Adrenal gland (tissue), 19 donors: ENCODE measurements at places on chromosomes 6 and 20.

GRCh38 chr20:47057661-47058060 lies 163.0 kb downstream of the EYA2 start:
- DNase-seq: no peak

GRCh38 chr6:68740828-68741500 lies 105.9 kb downstream of the ADGRB3 start:
- no peak for DNase-seq

- DNase-seq: no peak
Observed at GRCh38 chr20:45470262-45470931, 844 bp downstream of the WFDC2 start.

DNA sequence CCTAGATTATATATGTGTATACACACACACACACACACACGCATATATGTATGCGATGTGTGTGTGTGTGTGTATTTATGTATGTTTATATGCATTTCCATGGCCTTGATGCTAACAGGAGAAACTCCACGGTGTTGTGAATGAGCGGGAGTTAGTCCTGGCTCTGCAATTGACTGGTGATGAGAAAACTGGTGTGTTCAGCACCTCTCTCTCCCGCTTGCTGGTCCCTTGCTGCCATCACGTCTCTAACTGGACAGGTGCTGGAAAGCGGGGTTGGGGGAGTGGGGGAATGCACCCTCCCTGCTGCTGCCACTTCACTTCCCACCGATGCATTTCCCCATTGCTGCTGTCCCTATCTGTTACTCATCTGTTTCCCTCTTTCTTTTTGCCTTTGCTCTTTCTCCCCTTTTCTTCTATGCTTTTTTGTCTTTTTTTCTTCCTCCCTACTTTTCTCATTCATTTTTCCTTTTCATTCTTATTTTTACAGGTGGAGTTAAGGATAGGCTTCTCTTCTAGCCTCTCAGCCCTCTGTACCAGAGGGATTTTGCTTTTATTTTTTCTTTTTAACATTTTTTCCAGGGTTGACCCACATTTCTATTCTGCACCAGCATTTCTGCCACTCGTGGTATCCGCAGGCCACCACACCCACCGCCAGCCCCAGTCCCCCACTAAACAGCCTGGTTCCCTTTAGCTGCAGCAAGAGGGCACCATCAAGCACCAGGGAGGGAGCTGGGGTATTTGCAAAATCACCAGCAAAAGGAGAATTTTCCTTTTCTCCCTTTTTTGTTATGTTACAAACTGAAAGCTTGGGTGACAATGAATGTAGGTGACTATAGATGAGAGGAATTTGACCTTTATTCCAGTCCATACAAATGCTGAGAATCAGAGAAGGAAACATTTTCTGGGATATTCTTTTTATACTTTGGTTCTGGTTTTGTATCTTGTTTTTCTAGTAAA lies 115.6 kb downstream of the TCP11 start:
- DNase-seq: no peak

DNA sequence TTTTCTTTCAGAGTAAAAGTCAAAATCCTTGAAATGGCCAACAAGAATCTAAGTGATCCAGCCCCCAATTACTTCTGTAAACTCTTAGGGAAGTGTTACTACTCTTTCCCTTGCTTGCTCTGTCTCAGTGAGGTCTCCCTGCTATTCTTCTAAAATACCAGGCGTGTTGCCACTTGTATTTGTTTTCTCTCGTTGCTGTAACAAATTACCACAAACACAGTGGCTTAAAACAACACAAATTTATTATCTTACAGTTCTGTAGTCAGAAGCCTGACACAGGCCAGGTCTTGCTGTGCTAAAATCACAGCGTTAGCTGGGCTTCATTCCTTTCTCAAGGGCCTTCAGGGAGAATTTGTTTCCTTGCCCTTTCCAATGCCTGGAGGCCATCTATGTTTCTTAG lies 59.9 kb downstream of the HECA start:
- no peak for DNase-seq

DNA sequence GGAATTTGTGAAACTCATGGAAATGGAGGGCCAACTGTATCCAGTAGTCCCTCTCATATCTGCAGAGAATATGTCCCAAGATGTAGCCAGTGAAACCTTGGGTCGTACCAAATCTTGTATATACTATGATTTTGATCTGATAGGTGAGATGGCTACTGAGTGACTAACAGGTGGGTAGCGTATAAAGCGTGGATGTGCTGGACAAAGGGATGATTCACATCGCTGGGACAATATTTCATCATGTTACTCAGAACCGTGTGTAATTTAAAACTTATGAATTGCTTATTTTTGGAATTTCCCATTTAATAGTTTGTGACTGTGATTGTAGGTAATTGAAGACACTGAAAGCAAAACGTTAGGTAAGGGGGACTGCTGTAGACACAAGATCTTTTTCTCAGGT lies 144.1 kb downstream of the SMAP1 start:
- DNase-seq: no peak
